HT1080 (cell line): ENCODE measurements at places on chromosomes 2 and 18. TPM values are rescaled to one million over a fixed set of nuclear protein-coding genes. Genes with fewer than 3 reads are reported as not detected.

Gene TMEM185B
- 47.9 and 55.0 TPM in 2 replicates for total RNA-seq

Gene CXCR1
- not detected in 2 replicates for total RNA-seq

Gene RAX
- not detected in 2 replicates for total RNA-seq

Gene PKP4
- total RNA-seq: 23.3 and 37.3 TPM in 2 replicates

Gene STEAP3
- total RNA-seq: 67.8 and 87.6 TPM in 2 replicates

Gene SCG2
- 4.6 and 8.2 TPM in 2 replicates for total RNA-seq

Gene BCL11A
- total RNA-seq: 9.8 and 15.6 TPM in 2 replicates

Gene CCDC74B
- total RNA-seq: 0.85 and 1.2 TPM in 2 replicates

Gene MAPK4
- total RNA-seq: not detected in 2 replicates

Gene CROCC2
- total RNA-seq: not detected in 2 replicates

Gene ASAP2
- 16.2 and 24.0 TPM in 2 replicates for total RNA-seq

Gene FER1L5
- total RNA-seq: 0.20 TPM in 1 of 2 replicates, not detected in the other

Gene FOSL2
- 61.2 and 73.5 TPM in 2 replicates for total RNA-seq

Gene PLEKHH2
- total RNA-seq: 0.29 and 0.40 TPM in 2 replicates

Gene PID1
- total RNA-seq: 4.4 and 4.6 TPM in 2 replicates
